ENCODE measurements at places on chromosomes 4 and X. TPM values are rescaled to one million over a fixed set of nuclear protein-coding genes. Genes with fewer than 3 reads are reported as not detected.

MID1 gene
- polyA plus RNA-seq = 21.3 TPM

TCEAL6 gene
- not detected for polyA plus RNA-seq

- DNase-seq = no peak
These were observed 300.9 kb downstream of the SPIN4 start for GRCh38 chrX:63050225-63050624.

GRCh38 chrX:19677121-19677520 lies 161.8 kb upstream of the MAP3K15 start:
- no peak for DNase-seq

DNA sequence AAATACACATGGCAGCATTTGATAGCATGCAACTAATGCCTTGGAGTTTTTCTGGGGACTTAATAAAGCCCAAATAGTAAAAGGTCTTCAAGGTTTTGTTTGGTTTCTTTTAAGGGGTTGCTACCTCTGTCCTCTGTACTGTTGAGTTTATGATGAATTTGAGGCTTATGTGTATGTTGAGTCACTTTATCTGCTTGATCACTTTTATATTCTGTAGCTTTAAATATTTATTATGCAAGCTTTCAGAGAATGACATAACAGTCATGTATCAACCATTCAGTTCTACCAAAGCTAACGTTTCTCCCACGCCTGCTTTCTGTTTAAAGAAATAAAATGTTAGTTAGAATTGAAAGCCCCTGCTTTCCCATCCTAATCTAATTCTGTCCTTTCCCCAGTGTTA lies 122.2 kb downstream of the NHS start:
- DNase-seq = no peak

DNA sequence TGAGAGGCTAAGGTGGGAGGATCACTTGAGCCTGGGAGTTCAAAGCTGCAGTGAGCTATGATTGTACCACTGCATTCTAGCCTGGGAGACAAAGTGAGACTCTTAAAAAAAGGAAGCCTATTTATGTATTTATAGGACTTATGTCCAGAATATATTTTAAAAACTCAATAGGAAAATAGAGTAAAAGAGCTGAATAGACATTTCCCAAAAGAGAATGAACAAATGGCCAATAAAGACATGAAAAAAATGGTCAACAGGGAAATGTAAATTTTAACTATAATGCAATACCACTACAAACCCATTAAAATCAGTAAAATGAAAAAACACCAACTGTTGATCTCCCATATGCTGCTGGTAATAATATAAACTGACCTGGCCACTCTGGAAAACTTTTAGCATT lies 115.0 kb downstream of the HUWE1 start:
- no peak for DNase-seq

DNA sequence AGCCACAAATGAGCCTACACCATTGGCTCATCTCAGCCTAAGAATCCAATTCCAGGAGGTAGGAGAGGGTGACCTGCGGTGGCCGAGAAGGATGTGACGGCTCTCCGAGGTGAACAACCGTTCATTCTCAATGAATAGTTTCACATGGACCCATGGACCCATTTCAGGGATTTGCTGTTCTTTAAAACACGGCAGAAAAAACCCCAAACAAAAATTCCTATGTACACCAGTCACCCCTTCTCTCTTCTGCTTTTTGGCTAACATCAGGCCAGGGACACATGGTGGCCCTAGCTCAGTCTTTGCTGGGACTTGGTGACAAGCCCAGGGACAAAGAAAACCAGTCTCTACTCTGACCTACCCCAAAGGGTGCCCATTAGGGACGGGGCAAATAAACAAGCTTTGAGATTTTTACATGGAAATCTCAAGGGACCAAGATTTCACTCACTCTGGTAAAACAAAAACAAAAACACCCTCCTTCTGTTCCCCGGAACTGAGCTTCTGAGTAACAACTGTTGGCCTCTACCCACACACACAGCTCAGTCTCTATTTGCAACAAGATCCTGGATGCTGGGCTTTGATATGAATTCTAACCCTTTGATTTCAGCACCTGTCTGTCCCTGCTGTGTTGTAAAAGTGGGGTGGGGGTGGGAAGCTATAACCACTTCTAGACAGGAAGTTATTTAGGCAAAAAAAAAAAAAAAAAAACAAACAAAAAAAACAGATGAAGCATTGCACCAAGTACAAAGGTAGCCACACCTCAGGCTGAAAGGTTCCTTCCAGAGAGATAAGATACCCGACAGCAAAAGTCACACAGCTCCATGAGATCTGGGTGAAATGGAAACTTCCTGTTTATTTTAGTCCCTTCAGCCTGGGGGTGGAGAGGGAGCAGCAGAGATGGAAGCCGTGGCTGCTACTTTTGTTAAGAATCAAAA lies 49.0 kb downstream of the DDX3X start:
- no peak for DNase-seq

GRCh38 chrX:43949669-43950068 lies 23.5 kb downstream of the NDP start:
- DNase-seq = no peak

DNA sequence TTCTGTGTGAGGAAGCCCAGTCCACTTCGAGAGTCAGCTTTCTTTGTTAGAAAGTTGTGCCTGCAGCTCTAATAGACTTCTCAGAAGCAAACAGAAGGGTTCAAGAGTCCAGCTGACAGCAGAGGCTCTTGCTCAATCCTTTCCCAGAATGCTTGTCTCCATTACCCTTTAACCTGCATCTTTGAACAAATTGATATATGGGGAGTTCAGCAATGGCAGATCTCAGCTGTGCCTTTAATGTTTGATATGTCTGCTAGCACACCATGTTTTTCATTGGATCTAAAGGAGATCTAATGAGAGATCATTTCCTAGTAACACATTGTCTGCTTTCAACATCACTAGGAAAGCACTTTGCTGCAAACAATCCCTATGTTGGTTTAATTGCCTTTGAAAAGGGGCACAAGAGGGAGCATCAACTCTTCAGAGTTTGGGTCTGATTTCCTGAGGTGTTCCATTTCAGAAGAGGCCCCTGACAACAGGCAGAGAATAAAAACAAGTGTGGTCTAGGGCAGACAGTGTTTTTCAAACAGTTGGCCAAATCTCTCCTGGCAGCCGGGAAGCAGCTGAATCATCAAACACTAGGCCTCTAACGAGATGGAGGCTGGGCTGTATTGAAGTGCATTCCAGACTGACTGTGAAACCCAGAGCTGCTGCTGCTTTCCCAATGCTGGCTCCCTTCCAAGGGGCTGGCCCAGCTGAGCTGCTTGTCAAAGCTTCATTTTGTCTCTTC lies 55.5 kb downstream of the LUZP4 start:
- peak; percentile 95 for DNase-seq

GRCh38 chr4:109548655-109549054 lies 11.4 kb upstream of the MCUB start:
- DNase-seq = no peak

- DNase-seq = no peak
These were observed 151.3 kb upstream of the LEF1 start for GRCh38 chr4:108320061-108320460.
